ENCODE measurements at places on chromosomes 6 and 20.

- DNase-seq: no peak
Observed at GRCh38 chr6:133778414-133779130, 110.3 kb upstream of the TCF21 start.

DNA sequence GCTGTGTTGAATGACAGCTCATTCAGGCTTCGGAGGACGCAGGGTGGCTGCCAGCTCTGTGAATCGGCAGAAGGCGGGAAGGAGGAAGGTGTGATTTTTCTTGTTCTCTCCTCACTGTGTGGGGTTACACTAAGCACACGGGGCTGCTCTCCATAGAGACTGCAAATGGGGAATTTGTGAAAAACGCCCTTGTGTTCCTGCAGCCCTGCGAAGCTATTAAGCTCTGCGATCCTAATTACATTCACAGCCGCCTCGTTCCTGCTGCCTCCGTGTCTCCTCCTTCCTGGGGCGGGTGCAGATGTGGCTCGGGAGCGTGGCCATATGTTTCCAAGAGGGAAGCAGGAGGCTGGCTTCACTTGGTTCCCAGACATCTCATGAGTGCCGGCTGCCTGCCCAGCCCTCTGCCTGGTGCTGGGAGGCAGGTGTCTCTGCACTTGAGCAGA, 124.0 kb downstream of the TOX2 start:
- DNase-seq: no peak

- DNase-seq: no peak
Observed at GRCh38 chr6:140070846-140071473, 696.5 kb upstream of the CITED2 start.

DNA sequence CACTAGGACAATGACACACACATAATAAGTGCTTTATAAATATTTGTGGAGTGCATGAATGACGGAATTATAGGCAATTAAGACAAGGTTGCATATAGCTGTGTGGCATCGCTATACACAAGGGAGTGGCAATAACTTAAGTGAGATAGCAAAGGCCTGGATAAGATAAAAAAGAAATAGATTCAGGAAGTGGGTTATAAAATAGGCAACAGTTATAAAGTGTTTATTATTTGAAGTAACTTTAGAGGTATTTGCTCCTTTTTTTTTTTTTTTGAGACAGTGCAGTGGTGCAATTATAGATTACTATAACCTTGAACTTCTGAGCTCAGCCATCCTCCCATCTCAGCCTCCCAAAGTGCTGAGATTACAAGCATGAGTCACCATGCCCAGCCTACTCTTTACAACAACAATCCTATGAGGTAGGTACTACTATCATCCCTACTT, 75.9 kb upstream of the LOC128125822 start:
- no peak for DNase-seq

GRCh38 chr6:162726947-162727321, 632 bp downstream of the PRKN start:
- DNase-seq: peak; percentile 57

DNA sequence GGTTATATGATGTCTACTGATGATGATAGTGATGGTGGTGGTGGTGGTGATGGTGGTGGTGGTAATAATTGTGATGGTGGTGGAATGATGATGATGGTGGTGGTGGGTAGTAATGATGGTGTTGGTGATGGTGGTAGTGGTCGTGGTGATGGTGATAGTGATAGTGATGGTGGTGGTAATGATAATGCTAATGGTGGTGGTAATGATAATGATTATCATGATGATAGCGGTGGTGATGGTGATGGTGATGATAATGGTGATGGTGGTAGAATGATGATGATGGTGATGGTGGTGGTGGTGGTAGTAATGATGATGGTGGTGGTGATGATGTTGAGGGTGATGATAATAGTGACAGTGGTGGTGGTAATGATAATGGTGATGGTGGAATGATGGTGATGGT, 4.5 kb upstream of the LPA start:
- no peak for DNase-seq

- no peak for DNase-seq
Observed at GRCh38 chr6:34506718-34507117, 40.8 kb downstream of the PACSIN1 start.

- peak; percentile 76 for DNase-seq
Observed at GRCh38 chr6:29845405-29846006, 17.9 kb downstream of the HLA-G start.

DNA sequence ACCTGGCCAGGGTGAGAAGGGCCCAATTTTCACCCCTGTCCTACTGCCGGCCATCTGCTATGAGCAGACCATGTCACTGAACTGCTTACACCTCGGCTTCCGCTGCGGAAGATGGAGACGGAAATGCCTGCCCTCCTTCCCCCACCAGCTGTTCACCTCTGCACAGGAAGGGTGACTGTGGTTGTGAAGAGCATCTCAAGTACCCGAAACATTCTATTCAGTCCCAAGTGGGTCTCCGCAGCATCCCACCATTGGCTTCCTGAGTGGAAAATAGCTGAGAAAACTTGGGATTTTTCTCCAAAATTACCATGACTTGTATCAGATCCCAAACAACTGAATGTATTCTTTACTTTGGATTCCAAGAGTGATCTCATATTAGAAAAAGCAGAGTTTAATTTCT, 16.1 kb downstream of the DOK5 start:
- DNase-seq: no peak

- no peak for DNase-seq
Observed at GRCh38 chr6:169087443-169088041, 166.1 kb downstream of the THBS2 start.

DNA sequence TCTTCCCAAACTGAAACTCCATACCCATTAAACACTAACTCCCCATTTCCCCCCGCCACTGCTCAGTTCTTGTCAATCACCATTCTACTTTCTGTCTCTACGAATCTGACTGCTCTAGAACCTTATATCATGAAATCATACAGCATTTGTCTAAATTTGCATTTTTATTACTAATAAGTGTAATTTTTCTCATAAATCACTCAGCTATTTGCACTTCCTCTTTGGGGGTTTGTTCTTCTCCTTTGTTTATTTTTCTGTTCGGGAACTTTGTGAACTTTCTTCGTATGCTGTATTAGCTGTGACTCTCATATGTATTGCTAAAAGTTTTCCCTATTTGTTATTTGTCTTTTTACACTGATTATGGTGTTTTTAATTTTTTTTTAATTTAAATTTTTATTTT, 152.2 kb downstream of the SLC16A10 start:
- DNase-seq: peak; percentile 48

GRCh38 chr20:25195962-25196785, 662 bp downstream of the ENTPD6 start:
- DNase-seq: no peak

- no peak for DNase-seq
Observed at GRCh38 chr6:170128346-170128745, 162.5 kb downstream of the DLL1 start.

- no peak for DNase-seq
Observed at GRCh38 chr6:121748850-121749249, 313.4 kb downstream of the GJA1 start.

GRCh38 chr20:9043364-9043763, 25.5 kb upstream of the PLCB4 start:
- no peak for DNase-seq

- DNase-seq: no peak
Observed at GRCh38 chr20:31573555-31574321, 31.4 kb upstream of the ID1 start.

GRCh38 chr6:41237128-41237527, 9.0 kb downstream of the TREML4 start:
- no peak for DNase-seq

DNA sequence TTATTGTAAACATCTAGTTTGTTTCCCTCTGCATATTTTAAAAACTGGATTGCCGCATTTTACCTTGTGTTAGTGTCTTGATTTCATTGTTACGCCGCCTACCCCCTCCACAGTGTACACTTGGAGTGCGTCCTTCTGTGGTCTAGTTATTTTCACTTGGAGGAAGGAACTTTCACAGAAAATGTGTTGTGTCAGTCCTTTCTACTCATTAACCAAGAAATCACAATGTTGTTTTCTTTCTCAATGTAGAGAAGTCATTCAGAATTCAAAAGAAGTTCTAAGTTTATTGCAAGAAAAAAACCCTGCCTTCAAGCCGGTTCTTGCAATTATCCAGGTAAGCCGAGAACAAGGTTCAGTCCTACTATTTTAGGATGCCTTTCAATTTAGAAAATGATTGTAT, 10.3 kb downstream of the MTHFD1L start:
- no peak for DNase-seq

DNA sequence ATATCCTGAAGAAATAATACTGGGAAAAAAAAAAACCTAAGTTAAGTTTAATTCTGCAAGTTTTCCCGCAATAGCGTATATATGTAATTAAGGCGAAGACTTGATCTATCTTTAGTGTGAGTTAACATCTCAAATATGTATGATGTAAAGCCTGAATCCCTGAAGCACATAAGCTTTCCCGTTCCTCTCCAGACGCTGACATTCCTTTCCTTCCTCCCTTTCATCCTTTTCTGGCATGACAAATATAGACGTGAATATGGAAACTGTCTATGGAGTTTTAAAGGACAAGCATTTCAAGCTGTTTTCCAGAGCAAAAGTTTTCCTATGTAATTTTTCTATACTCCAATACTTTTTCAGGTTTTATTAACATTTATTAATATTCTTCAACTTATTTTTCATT, 637.0 kb downstream of the COL12A1 start:
- no peak for DNase-seq

- no peak for DNase-seq
Observed at GRCh38 chr6:148317739-148318138, 24.9 kb upstream of the SASH1 start.

DNA sequence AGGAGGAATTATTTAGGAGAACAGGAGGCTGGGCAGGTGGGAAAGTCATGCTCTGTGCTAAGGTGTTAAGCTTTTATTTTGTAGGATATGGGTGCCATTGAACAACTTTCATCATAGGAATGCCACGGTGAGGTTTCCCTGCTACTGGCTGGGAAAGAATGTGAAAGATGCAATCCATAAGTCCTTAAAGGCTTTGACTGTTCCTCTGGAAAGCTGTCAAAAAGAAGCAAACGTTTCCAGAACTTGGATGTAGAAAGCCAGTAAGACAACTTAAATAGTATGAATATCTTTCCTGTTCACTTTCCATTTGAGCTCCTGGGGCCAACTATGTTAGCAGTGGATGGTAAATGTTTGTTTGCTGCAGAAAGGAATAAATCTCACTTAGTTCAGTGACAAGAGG, 574.4 kb downstream of the RNF144B start:
- DNase-seq: no peak

- DNase-seq: no peak
Observed at GRCh38 chr6:143224516-143224915, 163.8 kb downstream of the AIG1 start.

- DNase-seq: peak; percentile 37
Observed at GRCh38 chr6:104639668-104640067, 220.1 kb downstream of the HACE1 start.

DNA sequence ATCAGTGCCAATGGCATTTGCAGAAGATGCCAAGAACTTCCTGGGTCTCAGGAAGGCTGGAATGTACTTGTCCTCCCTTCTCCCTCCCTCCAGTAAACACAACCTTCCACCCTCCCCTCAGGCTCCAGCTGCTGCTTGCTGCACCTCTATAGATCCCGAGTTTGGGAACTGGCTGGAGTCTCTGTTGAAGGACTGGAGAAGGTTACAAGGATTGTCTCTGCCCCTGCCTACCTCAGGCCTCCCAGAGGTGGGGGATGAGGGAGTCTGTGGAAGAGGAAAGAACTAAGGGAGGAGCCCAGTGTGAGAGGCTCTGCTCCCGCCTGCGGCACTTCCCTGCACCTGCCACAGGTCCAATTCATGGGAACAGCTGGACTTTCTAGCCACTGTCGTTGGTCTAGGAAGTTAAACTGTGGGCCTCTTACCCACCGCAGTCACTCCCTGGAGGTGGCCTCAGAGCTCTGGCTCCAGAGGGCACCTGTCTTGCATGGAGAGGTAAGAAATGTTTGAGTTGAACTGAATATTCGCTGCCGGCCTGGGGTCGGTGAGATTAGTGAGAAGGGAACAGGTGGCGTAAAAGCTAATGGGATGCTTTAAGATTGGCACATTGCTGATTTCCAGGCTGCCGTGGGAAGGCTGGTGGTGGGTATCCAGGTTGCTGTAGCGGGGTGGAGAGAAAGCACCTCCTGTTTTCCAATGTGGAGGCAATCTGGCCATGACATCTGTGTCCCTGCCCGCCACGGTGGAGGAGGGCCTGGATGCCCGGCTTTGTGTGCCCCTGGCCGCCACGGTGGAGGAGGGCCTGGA, 54.3 kb downstream of the PPP1R14C start:
- DNase-seq: no peak

- no peak for DNase-seq
Observed at GRCh38 chr6:115832186-115832585, 228.5 kb downstream of the FRK start.

GRCh38 chr20:9397928-9398327, 116.5 kb upstream of the LAMP5 start:
- peak; percentile 35 for DNase-seq

DNA sequence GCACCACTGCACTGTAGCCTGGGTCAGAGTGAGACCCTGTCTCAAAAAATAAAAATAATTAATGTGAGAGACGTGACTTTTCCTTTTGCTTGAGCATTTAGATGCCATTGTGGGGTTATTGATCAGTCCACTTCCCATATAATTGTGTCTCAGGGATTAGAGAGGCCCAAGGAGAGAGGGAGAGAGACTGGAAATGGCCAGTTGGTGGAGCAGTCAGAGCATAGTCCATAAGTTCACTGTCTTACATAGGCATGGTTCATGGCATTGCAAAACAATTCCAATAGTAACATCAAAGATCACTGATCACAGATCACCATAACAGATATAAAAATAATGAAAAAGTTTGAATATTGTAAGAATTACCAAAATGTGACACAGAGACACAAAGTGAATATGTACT, 15.2 kb upstream of the SDHAF4 start:
- DNase-seq: no peak

DNA sequence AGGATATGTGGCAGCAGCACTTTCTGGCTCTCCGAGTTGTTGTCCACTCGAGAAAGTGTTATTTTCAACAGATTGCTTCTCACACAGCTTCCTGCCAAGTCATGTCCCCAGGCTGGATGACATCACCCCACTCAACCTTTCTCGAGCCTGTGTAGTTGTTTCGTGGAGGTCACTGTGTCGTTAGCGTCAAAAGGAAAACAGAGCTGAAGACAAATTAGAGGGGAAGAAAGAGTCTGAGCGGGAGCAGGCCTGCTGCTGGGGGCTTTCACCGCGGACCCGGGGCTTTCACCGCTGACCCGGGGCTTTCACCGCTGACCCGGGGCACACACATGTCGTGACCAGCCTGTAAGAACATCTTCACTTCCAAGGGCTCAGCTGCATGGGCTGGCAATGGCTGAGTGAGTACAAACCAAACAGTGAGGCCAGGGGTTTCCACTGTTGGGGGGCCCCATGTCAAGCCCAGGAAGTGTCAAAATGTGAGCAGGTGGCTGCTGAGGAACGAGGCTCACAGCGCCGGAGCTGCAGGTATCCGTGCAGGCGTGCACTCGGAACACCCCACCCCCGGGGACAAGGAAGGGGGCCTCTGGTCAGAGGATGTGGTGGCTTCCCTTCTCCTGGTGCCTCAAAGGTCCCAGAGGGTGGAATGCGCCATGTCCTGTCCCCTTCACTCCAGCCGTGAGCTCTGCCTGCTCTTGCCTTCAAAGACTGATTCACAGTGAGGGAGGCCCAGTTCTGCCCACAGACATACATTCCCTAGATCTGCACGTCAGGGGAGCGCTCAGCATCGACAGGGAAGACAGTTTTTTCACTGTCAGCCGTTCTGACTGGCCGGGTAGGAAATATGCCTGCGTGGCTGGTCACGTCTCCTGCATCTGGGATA, 365.9 kb downstream of the TAF4 start:
- DNase-seq: no peak

GRCh38 chr20:46735436-46735835, 26.0 kb downstream of the SLC2A10 start:
- no peak for DNase-seq
